ENCODE measurements at places on chromosomes 7 and 10.

DNA sequence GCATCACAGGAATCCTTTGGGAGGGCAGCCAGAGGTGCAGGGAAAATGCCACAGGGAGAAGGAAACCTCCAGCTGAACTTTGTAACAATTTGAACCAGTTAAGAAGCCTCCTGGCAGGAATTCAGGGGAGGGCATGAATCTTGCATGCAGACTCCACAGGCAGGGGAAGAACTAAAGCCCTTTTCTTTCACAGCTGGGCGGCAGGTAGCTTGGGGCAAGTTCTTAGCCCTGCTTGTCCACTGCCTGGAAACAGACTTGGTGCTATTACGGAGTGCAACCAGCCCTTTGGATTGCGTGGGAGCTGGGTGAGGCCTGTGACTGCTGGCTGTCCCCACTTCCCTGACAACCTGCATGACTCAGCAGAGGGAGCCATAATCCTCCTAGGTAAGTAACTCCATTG, 51.7 kb upstream of the ADAM12 start:
- no peak for DNase-seq

DNA sequence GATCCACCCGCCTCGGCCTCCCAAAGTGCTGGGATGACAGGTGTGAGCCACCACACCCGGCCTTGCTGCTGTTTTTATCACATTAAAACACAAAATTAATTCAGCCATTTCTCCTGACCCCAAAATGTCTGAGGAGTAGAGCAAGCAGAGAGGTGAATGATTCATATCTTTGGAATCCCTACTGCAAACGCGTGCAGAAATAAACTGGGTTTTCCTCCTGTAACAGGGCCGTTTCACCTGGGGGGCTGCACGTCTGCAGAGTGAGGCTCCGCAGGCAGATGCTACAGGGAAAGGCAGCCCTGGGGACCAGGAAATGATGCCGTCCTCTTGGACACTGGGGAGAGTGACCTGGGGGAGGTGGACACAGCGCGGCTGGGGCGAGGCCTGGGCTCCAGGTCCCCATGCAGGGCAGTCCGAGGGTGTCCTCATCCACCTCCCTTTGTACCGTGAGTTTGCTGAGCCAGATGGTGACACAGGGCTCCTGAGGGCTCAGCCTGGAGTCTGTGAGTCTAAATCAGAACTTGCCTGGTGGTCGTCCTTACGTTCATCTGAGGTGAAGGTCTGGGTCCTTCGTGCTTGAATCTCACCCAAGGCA, 41.9 kb downstream of the PDGFA start:
- DNase-seq, result no peak

DNA sequence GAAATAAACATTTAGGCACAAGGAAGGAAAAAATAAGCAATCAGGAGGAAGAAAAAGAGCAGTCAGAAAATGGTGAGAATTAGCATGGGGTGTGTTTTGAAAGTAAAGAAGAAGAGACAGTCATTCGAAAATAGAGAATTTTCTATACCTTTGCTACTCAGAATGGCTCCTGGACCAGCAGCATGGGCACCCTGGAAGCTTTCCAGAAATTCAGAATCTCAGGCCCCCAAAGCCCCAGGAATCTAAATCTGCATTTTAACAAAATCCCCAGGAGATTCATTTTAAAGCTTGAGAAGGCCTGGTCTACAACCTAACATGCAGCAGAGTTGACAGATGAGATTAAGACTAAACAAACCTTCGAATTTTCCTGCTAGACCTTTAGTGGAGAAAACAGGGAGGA, 131.2 kb upstream of the HDAC9 start:
- no peak for DNase-seq

- DNase-seq, result no peak
These were observed 96.3 kb downstream of the ELMO1 start for GRCh38 chr7:37352251-37352880.

GRCh38 chr7:143936087-143937009, 1.3 kb downstream of the OR2F2 start:
- DNase-seq, result no peak

GRCh38 chr7:13151978-13152377, 464.5 kb downstream of the ARL4A start:
- DNase-seq, result no peak

DNA sequence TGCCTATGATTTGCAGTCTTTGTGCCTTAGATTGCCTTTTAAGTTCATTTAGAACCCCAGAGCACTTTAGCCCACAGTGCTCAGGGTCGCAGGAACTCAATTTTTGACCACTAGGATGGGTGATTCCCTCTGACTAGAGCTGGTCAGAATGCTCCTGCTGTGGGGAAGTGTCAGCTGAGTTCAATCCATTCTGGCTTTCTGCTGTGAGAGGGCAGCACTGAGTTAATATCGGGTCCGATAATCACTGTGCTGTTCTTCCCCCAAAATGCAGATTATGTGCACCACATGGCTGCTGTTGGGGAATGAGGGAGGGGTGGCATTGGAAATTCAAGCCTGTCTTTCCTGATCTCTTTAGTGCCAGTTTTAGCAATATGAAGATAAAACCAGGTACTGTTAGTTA, 886.4 kb downstream of the DNAJB9 start:
- no peak for DNase-seq

- DNase-seq, result no peak
These were observed 128.4 kb downstream of the ARHGAP22 start for GRCh38 chr10:48476279-48476982.

DNA sequence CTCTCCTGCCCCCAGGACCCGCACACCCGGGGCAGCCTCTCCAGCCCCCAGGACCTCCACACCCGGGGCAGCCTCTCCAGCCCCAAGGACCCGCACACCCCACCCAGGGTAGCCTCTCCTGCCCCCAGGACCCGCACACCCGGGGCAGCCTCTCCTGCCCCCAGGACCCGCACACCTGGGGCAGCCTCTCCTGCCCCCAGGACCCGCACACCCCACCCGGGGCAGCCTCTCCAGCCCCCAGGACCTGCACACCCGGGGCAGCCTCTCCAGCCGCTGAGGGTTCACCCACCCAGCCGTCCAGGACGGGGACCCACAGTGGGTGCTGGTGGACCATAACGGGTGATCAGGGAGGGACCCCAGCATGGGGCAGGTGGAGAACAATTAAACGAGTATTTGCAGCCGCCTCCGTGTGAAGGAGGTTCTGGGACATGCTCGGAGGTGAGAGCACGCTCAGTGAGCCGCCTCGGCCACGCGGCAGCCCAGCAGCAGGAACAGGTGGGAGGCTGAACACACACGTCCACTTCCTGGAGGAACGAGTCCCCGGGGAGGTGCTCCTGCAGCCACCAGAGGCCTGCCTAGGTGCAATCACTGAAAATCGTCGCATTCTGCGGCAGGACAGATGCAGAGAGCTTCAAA, 107.9 kb downstream of the PDGFA start:
- DNase-seq, result no peak

- no peak for DNase-seq
These were observed 188.4 kb downstream of the PPP1R3A start for GRCh38 chr7:113730309-113730955.

- DNase-seq, result no peak
These were observed 57.1 kb downstream of the STK17A start for GRCh38 chr7:43639858-43640491.

GRCh38 chr7:105759670-105760550, 116.5 kb downstream of the ATXN7L1 start:
- DNase-seq, result no peak

DNA sequence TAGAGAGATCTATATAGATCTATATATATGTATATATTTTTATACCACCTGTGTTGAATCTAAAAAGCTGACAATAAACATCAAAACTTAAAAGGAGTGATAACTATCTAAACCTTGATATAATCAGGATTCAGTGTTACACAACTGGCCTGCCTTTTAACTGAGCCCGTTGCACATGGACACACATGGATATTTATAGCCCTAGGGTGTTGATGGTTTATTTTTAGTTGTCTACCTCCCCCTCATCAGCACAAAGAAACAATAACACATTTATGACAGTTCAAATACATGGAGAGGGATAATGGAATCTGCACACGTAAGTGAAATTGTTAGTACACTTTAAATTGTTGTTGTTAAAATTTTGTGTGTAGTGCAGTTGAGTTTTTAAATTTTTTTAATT, 336.9 kb downstream of the ZNF248 start:
- no peak for DNase-seq

- no peak for DNase-seq
These were observed 1.9 kb upstream of the STX1A start for GRCh38 chr7:73721377-73721817.

DNA sequence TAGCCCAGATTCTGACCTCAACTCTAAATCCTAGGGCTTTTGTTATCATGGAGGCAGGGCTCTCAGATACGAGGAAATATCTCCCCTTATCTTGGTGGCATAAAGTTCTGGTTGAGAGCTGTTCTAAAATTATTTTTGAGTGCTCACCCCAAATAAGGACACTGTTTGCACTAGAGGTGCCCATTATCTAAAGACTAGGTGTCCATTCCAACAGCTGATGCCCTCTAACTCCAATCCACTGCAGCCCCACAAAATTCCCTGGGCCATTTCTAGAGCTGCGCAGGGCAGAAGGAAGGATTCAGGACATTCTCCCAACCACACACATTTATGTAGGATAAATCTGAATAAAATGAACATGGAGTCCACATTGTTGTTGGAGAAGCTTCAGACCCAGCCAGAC, 301.9 kb downstream of the FGFR2 start:
- no peak for DNase-seq

GRCh38 chr10:84194424-84195043, at the start of gene CDHR1:
CDHR1 (plus strand) TSS chr10:84194537; CDS start chr10:84194761, 224 bp downstream.
- no peak for DNase-seq

DNA sequence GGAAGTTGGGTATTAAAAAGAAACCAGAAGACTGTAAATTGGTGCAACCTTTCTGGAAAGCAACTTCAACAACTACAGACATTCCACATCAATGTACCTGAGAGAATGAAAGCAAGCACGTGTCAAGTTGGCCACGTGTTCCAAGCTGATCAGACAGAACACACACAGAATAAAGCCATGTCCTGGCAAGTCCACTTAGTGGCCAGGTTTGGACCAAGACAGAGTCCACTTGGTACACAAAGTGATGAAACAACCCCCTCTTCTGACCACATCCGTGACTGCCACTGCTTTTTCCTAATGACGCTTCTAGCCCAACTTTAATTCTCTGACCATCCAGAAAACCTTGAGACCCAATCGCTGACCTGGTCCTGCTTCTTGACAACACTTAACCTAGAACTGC, 109.4 kb downstream of the ABLIM1 start:
- no peak for DNase-seq

DNA sequence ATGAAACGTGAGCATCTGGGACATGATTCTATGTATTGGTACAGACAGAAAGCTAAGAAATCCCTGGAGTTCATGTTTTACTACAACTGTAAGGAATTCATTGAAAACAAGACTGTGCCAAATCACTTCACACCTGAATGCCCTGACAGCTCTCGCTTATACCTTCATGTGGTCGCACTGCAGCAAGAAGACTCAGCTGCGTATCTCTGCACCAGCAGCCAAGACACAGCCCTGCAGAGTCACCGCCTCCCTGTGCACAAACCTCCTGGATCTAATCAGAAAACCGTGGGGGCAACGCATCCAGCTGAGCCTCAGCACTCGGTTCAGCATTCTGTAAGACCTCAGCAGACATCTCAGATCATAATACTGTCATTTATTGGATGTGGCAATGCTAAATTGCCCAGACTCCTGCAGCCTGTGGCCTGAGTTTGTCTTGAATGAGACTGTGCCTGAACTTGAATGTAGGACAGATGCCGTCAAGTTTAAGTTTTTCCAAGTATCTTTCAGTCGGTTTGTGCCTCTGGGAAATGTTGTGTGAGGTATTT, 41.5 kb upstream of the PRSS58 start:
- DNase-seq, result no peak

- no peak for DNase-seq
These were observed 18.1 kb downstream of the UBE2D4 start for GRCh38 chr7:43944286-43944685.

DNA sequence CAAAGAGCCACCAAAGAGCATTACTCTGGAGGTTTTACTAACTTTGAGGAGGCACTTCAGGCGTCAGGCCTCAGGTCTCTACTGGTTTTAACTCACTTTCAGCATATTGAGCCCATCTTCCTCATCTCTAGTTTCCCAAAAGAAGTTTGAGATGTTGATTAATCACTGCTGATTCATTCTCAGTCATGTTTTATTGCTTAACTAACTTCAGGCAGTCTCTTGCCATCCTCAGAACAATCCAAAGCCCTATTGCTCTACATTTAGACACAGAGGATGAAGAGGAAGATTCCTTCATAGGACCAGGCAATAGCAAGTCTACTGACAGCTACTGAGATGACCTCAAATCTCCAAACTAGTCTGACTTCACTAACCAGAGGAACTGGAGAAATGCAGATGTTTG, 39.1 kb upstream of the BET1 start:
- no peak for DNase-seq

DNA sequence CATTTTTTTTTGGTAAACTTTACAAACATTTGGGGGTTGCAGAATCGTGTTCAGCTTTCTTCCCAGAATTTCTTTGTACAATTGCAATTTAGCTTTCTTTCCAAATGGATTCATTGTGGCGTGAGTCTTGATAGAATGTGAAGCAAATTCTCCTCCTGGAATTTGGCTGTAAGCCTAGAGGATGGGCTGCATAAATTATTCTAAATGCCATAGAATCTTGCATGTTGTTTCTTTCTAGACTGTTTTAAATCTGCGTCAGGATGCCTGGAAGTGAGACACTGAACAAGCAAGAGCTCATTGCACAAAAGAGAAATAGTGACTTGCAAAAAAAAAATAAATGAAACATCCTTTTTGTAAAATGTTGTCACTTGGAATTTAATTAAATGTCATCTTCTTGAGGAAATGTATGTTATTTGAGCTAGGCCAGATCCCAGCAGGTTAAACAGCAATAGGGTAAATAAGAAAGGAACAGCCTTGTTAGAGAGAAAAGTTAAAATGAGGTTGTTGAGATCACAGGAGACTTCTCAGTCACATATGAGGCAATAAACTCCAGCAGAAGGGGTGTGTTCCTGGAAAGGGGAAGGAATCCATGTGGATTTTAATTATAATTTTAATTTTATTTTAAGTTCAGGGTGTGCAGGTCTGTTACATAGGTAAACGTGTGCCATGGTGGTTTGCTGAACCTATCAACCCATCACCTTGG, 483.0 kb downstream of the PLXDC2 start:
- no peak for DNase-seq

- DNase-seq, result no peak
These were observed 146.3 kb downstream of the DIP2C start for GRCh38 chr10:543131-543530.

- DNase-seq, result no peak
These were observed 166.7 kb upstream of the PRKCQ start for GRCh38 chr10:6746782-6747181.

DNA sequence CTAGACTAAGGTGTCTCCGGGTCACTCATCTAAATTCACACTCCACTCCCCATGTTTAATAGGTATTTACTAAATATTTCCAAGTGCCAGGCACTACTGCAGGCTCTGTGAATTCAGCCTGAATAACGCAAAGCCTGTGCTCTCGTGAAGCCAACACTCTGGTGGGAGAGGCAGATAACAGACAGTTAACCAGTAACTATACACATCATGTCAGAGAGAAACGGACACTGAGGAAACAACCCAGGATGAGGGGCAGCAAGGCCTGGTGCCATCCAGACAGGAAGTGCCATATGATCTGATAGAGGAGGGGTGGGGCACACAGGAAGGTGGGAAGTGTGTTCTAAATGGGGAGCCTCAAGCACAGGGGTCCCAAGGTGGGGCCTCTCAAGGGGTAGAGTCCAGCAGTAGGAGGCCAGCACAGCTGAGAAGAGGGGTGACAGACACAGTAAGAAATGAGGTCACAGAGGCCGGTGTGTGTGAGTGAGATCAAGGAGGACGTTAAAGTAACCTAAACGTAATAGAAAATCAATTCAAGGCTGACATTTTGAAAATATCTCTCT, 85.3 kb downstream of the LARP4B start:
- no peak for DNase-seq

GRCh38 chr10:70683601-70683934, 11.3 kb downstream of the ADAMTS14 start:
- no peak for DNase-seq

GRCh38 chr10:85926986-85927385, 439.6 kb downstream of the GRID1 start:
- no peak for DNase-seq

Measured in activated CD4-positive, alpha-beta T cell treated with anti-CD3 and anti-CD28 coated beads for 1 hour (primary cell).